ENCODE measurements at places on chromosomes 7 and 10.

GRCh38 chr10:89294721-89295239, 7.1 kb upstream of the IFIT2 start:
- no peak for DNase-seq

- no peak for DNase-seq
Observed at GRCh38 chr7:77368974-77369373, 47.2 kb downstream of the GSAP start.

GRCh38 chr10:58367069-58367468, 18.1 kb upstream of the TFAM start:
- DNase-seq, result no peak

DNA sequence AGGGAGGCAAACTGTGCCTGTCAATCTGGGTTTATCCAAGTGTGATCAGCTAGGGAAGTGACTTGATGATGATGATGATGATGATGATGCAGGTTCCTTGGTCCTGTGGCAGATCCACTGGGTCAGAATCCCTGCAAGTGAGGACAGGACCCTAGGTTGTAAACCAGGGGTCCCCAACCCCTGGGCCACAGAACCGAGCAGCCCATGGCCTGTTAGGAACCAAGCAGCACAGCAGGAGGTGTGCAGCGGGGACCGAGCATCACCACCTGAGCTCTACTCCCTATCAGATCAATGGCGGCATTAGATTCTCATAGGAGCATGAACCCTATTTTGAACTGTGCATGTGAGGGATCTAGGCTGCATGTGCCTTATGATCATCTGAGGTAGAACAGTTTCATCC, 144.7 kb upstream of the PDE1C start:
- DNase-seq, result no peak

DNA sequence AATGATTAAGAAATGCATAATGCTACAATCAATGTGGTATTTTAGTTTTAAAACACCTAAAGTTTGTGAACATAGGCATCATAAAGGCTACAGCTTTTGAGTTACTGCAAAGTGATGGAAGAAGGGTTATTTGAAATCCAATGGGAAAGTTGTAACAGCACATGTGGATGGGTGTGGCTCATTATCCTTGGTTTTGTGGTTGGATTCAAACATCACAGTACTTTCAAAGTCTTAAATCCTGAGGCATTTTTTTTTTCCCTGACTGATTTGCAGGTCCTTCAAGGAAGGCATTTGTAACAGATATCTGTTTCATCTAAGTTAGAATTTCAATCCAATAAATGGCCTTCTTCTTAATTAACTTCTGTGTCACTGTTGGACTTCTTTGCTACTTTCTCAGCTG, 9.8 kb upstream of the SHTN1 start:
- DNase-seq, result no peak

- DNase-seq, result no peak
Observed at GRCh38 chr7:16841681-16842080, 36.9 kb upstream of the AGR2 start.
